ENCODE measurements at places on chromosomes 4 and X. TPM values are rescaled to one million over a fixed set of nuclear protein-coding genes. Genes with fewer than 3 reads are reported as not detected.

Gene TNIP3
- total RNA-seq = not detected

Gene LRCH2
- not detected for total RNA-seq

Gene KIT
- not detected for total RNA-seq

DNA sequence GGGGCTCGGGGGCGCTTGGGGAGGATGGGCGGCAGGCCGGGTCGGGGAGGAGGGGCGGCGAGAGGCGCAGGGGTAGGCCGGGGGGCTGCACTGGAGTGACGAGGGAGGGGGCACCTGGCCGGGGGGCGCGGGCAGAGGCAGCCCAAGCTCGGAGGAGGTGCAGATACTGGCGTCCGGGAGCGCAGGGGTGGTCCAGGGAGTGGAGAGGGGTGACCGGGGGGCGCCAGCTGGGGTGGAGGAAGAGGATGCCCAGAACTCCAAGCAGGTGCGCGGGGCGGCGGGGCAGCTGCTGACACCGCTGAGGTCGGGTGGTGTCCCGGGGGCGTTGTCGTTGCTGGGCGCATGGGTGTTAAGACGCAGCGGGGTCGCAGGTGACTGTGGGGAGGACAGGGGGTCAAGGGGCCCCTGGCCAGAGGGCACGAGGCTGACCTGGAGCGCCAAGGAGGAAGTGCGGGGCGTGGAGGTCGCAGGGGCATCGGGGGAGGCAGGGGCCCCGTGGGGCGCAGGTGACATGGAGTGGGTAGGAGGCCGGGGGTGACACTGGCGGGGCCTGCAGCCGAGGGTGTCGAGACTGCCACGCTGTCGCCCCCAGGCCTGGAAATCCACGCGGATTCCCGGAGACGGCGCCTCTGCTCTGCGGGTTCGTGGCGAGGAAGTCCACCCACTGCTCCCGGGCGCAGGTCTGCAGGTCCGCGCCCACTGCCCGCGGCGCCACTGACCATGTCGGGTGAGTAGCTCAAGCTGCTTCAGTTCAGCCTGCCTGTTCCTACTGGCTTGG is 928 bp downstream of the GYG2 start:
- no peaks in the 10 kb centered on the region for H3K36me3 ChIP-seq
- DNase-seq = no peak
- H3K27me3 ChIP-seq = no peaks in the 10 kb centered on the region
- H3K4me1 ChIP-seq = no peaks in the 10 kb centered on the region

DNA sequence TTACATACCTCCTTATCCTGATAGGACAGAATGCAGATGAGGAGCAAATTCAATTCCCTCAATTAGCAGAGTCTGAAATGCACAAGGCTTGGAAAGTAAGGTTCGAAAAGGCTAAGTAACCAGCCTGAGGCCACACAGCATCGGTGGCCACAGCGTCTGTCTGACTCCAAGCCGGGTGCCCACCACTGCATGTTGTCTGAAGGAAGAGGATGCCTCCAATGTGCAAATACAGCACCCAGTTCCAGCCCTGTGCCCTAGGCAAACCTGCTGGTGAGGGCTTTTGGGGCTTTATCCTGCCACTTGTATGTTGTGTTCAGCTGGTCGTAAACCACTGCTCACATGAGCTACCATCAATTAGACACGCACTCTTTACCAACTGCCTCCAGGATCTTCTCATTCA is 48.6 kb upstream of the PPP2R2C start:
- peaks cover 41% of the 10 kb centered on the region for H3K27me3 ChIP-seq
- no peak overlapping the region for H3K27ac ChIP-seq
- H3K4me1 ChIP-seq = no peaks in the 10 kb centered on the region
- no peak overlapping the region for H3K4me3 ChIP-seq

Gene ITIH6
- not detected for total RNA-seq

DNA sequence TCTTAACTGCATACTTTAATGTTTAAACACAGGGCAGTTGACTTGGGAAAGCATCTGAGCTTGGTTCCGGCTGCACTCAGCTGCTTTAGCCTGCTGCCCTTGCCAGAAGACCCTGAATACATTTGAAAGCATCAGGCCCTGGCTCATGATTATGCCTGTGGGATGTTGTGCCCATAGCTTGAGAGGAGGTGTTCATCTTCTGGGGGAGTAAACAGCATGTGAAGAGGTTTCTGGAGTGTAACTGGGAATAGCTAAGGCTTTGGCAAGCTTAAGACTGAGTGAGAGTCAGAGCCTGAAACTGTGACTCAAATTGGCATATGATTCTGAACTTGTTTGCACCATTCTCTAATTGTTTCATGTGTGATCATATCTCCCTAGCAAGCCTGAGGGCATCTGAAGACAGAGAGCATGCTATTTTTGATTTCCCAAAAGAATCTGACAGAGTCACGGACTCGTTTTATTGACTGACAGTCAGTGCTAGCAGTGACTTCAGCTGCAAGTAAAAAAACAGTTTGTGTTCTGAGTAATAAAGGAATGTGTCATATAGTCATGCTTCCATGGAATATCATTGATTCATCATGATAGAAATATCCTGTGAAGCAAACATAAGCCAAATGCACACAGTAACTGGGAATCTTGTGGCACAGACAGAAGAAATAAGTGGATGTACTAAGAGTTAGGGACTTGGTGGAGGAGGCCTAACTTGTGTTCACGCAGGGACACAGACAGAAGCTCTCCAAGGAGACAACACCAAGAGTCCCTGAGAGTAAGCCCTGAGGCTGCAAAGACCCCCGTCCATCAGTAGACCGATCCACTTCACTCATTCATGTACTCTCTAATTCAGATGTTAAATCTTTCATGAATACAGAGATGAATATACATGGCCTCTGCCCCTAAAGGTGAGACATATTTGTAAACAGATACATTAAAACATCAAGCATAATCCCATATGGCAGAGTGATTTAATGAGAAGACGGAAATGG is 100.7 kb downstream of the SYNPO2 start:
- no peaks in the 10 kb centered on the region for H3K4me1 ChIP-seq
- no peak for DNase-seq
- H3K27me3 ChIP-seq = no peaks in the 10 kb centered on the region
- H3K4me3 ChIP-seq = no peak overlapping the region

DNA sequence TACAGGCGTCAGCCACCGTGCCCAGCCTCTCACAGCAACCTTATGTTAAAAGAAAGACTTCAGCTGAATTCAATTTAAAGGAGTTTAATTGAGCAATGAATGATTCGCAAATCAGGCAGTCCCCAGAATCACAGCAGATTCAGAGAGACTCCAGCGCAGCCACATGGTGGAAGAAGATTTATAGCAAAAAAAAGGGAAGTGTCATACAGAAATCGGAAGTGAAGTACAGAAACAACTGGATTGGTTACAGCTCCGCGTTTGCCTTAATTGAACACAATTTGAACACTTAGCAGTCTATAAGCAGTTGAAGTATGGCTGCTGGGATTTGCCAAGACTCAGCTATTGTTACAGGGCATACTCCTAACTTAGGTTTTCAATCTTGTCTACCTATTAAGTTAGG is 19.8 kb downstream of the CENPVL3 start:
- peaks cover 17% of the 10 kb centered on the region for H3K27me3 ChIP-seq
- no peaks in the 10 kb centered on the region for H3K4me1 ChIP-seq
- no peak overlapping the region for H3K27ac ChIP-seq
- H3K36me3 ChIP-seq = no peaks in the 10 kb centered on the region

DNA sequence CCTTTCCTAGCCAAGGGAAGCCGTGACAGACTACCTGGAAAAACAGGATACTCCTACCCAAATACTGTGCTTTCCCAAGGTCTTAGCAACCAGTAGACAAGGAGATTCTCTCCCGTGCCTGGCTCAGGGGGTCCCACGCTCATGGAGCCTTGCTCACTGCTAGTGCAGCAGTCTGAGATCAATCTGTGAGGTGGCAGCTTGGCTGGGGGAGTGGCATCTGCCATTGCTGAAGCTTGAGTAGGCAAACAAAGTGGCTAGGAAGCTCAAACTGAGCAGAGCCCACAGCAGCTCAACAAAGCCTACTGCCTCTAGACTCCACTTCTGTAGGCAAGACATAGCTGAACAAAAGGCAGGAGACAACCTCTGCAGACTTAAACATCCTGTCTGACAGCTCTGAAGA is 177.1 kb downstream of the PARM1 start:
- no peak overlapping the region for H3K27ac ChIP-seq
- no peak overlapping the region for H3K4me3 ChIP-seq
- no peak for DNase-seq
- no peaks in the 10 kb centered on the region for H3K36me3 ChIP-seq

DNA sequence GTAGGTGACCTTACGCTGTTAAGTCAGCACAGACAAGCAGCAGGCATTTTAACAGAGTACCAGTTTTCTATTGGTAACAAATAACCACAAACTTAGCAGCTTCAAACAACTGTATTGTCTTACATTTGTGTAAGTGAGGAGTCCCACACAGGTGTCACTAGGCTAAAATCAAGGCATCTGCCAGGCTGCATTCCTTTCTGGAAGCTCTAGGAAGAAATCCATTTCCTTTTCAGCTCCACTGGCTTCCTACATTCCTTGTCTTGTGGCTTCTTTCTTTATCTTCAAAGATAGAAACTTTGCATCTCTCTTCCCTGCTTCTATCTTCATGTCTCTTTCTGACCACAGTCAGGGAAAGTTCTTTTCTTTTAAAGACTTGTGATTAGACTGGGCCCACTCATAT is 139.9 kb downstream of the TMEM144 start:
- DNase-seq = no peak
- no peaks in the 10 kb centered on the region for H3K36me3 ChIP-seq
- no peaks in the 10 kb centered on the region for H3K4me1 ChIP-seq
- no peaks in the 10 kb centered on the region for H3K27me3 ChIP-seq

Gene UCHL1
- 19.3 TPM for total RNA-seq

DNA sequence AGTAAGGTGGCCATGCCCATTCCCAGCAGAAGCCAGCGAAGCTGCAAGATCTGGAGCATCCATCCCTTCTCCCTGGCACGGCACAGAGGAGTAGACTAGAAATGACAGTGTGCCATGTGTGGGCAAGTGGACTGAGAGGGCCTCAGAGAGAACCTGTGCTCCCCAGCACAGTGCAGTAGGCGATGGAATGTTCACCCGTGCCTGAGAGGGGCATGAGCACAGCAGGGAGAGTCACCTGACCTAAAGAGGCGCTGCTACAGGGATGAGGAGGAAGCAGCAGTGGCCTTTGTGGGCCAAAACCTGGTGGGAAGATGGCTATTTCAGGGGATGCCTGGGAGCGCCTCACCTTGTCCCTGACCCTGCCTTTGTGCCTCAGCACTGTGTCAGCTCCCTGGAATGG is 8.0 kb upstream of the CDKN2AIP start:
- H3K4me3 ChIP-seq = no peak overlapping the region
- no peaks in the 10 kb centered on the region for H3K27me3 ChIP-seq
- no peak overlapping the region for H3K27ac ChIP-seq
- DNase-seq = no peak

DNA sequence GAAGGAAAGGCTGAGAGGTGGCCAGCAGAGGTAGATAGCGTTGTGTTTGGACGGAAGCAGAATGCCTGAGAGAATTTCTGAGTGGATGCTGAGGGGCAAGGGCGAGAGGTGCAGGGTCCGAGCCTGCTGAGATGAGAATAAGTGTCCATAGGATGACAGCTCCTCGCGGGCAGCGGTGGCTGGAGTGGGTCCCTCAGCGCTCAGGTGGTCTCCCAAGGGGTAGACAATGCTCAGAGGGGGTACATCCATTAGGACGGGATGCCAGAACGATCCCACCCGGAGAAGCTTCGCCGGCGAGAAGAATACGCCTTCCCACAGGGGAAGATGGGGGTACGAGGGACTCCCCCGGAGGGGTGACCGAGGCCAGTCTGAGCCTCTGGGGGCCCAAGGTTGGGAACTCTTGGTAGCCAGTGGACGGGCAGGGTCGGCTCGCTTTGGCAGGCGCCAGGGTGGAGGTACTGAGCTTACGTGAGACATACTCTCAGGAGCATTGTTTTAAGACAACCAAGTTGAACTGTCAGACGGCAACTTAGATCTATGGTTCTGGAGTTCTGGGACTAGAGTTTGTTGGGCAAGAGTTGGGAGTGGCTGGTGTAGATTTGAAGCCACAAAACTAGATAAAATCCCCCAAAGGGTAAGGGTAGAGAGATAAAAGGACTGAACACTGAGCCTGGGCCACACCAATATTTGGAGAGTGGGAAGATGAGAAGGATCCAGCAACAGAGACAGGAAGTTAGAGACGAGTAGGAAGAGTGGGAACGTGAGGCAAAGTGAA is 15.8 kb downstream of the BRCC3 start:
- H3K27me3 ChIP-seq = no peaks in the 10 kb centered on the region
- H3K27ac ChIP-seq = no peak overlapping the region
- H3K36me3 ChIP-seq = peaks cover 11% of the 10 kb centered on the region
- H3K4me3 ChIP-seq = no peak overlapping the region
